SHP77 (cell line): ENCODE measurements at places on chromosomes 12 and 14.

DNA sequence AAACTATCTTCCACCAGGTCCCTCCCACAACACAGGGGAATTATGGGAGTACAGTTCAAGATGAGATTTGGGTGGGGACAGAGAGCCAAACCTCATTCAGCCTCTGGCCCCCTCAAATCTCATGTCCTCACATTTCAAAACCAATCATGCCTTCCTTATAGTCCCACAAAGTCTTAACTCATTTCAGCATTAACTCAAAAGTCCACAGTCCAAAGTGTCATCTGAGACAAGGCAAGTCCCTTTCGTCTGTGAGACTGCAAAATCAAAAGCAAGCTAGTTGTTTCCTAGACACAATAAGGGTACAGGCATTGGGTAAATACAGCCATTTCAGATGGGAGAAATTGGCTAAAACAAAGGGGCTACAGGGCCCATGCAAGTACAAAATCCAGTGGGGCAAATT lies 147.6 kb downstream of the RAD51B start:
- no peak for DNase-seq

- no peak for DNase-seq
These were observed 46.2 kb upstream of the GRIP1 start for GRCh38 chr12:66725031-66725430.

GRCh38 chr12:1608713-1609119 lies 14.3 kb upstream of the FBXL14 start:
- no peak for DNase-seq

- no peak for DNase-seq
These were observed 17.0 kb upstream of the MIS18BP1 start for GRCh38 chr14:45270031-45270430.

GRCh38 chr12:12734054-12734453 lies 16.9 kb downstream of the CDKN1B start:
- no peak for DNase-seq

DNA sequence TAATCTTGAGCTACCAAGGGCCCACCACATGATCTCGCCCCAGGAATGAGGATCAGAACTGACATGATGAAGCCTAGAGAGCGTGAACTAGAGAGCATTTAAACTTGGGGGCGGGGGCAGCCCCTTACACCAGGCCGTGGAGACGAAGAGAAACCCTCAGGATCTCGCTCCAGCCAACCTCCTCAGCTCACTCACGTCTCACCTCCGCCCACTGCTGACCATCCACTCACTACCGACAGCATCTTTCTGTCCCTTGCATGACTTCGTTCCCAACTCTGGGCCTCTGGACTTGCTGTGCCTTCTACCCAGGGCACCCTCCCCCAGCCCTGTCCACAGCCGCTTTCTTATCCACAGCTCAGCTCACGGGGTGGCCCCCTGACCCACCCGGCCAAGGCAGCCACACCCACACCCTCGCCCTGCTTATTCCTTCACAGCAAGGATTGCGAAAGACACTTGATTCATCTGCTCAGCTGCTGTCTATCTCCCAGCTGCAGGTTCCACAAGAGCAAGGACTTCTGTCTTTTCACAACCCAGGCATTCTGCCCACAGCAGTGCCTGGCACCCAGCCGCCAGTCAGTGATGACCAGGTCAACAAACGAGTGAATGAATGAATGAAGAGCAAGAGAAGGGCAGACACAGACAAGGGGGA lies 6.4 kb downstream of the STX2 start:
- peak; percentile 46 for DNase-seq

DNA sequence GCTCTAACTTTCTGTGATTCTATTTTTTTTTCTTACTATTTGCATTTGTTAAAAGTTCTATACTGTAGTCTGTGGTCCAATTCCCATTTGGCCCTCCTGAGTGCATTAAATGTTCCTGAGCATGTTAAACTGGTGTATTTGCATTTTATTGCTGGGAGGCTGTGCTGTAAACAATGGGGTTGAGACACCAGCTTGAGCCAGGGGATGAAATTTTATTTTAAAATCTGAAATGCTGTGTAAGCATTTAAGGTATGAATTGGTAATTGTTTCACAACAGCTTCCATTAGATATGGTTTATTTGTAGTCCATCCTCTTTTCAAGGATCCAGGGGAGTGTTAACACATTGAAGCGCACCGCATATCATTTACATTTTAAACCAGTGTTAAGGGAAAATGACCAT lies 89.9 kb upstream of the RFX4 start:
- no peak for DNase-seq

DNA sequence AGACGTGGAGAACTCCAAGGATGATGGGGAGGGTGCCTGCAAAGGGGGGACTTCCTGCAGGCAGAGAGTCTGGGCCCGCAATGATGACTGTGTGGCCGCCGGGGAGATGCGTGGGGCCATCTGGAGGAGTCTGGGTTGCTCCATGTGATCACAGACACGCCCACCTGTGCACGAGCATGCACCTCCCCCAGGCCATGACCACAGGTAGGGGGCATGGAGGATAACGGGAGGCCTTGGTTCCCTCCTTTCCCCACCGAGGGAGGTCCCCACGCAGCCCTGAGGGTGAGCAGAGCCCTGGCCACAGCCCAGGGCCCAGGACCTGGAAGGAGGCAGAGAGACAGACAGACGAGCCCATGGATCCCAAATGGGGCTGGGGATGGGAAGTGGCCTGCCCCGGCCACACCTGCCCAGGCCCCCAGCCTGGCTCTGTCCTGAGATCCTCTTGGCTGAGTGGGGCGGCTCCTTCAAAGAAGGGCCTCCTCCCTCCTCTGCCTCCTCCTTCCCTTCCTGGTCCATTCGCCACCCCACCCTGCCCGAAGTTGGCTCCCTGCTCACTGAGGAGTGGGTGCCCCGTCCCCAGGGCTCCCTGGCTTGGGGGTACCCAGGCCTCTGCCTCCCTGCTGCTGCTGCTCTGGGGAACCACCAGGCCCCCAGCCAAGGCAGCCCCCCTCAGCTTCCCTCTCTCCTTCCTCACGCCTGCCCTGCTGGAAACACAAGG lies 138.2 kb downstream of the CALM1 start:
- DNase-seq: no peak

DNA sequence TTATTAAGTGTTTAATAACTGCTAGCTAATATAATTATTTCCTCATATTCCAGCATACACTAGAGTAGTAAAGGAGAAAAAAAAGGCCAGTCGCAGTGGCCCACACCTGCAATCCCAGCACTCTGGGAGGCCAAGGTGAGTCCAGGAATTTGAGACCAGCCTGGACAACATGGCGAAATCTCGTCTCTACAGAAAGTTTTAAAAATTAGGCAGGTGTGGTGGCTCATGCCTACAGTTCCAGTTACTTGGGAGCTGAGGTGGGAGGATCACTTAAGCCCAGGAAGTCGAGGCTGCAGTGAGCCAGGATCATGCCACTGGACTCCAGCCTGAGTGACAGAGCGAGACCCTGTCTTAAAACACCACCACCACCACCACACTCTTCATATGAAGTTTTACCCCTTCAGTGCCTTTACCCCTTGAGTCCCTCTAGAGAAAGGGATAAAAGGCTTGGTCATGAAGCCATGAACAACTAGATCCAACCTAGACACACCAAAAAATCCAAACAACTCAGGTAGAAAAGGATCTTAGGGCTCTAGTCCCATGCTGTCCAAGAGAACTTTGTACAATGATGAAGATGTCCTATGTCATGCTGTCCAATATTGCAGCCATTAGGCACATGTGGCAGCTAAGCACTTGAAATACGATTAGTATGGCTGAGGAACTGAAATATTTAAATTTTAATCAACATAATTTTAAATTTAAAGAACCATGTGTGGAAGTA lies 29.6 kb downstream of the ATXN2 start:
- no peak for DNase-seq
